ENCODE measurements at places on chromosomes 7 and 10.

DNA sequence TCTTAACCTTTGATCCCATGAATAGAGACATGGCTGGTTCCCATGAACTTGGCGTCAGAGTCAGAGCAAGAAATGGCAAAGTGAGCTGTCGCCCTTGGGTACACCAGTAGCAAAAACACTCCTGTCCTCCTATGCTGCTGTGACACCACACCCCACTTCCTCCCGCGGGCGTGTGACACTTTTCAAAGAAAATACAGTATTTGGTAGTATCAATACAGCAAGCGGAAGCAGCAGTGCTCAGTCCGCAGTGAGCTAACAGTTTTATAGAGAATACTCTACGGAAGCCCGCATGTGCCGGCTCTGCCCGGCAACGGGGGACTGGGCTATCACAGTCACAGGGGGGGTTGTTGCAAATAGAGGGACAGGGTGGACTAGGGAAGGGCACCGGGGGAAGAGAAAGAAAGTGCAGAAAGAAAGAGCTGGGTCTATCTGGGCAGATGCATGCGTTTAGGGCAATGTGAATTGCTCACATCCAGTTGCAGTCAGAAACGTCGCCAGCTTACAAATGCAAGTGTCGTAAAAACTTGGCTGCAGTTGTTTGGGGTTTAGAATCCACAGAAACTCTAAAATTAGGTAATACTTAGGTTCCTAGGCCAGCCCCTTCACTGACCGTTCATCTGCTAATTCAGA is 49.8 kb downstream of the PRKCQ start:
- no peak for DNase-seq
- no peak overlapping the region for H3K27ac ChIP-seq
- no peak overlapping the region for H3K4me3 ChIP-seq
- H3K36me3 ChIP-seq, result no peaks in the 10 kb centered on the region
- H3K27me3 ChIP-seq, result peaks cover 12% of the 10 kb centered on the region

GRCh38 chr10:79982861-79983260 is 34.0 kb upstream of the SFTPD start:
- DNase-seq, result no peak
- H3K27me3 ChIP-seq, result peaks cover 55% of the 10 kb centered on the region
- no peak overlapping the region for H3K27ac ChIP-seq
- peaks cover 11% of the 10 kb centered on the region for H3K4me1 ChIP-seq
- H3K36me3 ChIP-seq, result no peaks in the 10 kb centered on the region

DNA sequence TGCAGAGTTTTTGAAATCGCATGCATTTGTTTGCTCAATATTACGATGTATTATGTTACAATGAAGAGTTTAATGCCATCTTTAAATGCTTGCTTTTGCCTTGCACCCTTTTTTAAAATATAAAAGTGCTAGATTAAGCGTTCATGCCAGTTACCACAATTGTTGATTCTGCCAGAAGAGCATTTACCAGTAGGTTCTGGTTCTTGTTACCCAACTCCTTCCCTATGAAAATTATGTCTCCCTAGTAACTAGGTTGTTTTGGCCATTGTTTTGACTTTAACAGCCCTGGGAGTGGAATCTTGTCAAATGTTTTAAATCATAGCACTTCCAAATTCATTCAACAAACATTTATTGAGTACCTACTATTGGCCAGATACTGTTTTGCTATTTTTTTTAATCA is 32.8 kb upstream of the CDK14 start:
- H3K4me1 ChIP-seq, result peaks cover 7% of the 10 kb centered on the region
- no peak for DNase-seq
- no peak overlapping the region for H3K27ac ChIP-seq

GRCh38 chr7:158904599-158904998 is 48.2 kb downstream of the DYNC2I1 start:
- no peak overlapping the region for H3K27ac ChIP-seq
- H3K27me3 ChIP-seq, result no peaks in the 10 kb centered on the region
- no peak overlapping the region for H3K4me3 ChIP-seq
- DNase-seq, result no peak

DNA sequence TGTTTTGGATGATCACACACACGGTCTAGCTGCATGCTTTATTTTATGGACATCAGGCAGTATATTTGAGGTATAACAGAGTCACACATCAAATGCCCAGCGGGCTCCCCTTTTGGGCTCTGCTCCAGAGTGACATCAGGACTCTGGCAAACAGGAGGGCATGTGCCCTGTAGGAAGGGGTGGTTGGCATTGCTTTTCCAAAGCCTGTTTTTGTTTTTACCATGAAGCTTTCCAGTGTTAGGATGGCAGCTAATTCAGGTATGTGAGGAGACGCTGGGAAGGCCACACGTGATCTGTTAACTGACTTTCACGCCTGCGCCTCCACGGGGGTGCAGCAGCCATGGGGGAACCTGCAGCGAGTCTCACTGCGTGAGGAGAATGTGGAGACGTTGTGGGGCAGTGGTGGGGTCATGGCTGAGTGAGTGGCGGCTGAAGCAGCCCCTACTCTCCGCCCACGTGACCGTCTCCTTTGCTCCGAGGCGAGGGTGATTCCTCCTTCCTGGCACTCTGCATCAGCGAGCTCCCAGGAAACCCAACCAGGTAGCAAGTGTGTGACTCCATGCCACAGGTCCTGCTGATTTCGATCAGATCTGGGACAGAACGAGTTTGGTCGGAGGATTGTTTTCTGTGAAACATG is 117.7 kb downstream of the ANKRD61 start:
- H3K27me3 ChIP-seq, result no peaks in the 10 kb centered on the region
- H3K4me3 ChIP-seq, result no peak overlapping the region
- no peak overlapping the region for H3K27ac ChIP-seq
- no peaks in the 10 kb centered on the region for H3K4me1 ChIP-seq
- no peak for DNase-seq

DNA sequence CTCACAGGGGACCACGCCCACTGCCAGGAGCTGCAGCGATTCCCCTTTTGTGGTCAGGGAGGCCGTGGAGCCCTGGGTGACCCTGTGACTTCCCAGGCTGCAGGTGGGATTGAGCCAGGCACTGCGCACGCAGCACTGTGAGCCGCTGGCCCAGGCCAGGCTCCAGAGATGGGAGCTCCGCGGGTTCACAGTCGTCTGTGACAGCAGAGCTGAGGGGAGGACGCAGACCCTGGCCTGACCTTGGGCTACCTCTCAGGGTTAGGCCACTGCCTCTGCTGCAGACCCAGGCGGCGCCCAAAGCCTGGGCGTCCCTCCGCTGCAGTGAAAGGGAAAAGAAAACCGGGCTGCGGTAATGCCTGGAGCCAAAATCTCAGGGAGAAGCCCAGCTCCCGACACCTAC is 107.5 kb upstream of the GPR26 start:
- H3K36me3 ChIP-seq, result no peaks in the 10 kb centered on the region
- DNase-seq, result no peak
- peaks cover 2% of the 10 kb centered on the region for H3K4me1 ChIP-seq
- H3K27me3 ChIP-seq, result peaks cover 9% of the 10 kb centered on the region
- no peak overlapping the region for H3K27ac ChIP-seq
- H3K4me3 ChIP-seq, result no peak overlapping the region

- H3K27me3 ChIP-seq, result no peaks in the 10 kb centered on the region
- no peak for DNase-seq
- H3K27ac ChIP-seq, result no peak overlapping the region
These were observed 47.5 kb upstream of the DMBT1 start for GRCh38 chr10:122513053-122513452.

GRCh38 chr7:79434098-79434497 is 19.4 kb downstream of the MAGI2 start:
- no peak overlapping the region for H3K4me3 ChIP-seq
- DNase-seq, result no peak
- H3K27me3 ChIP-seq, result no peaks in the 10 kb centered on the region

DNA sequence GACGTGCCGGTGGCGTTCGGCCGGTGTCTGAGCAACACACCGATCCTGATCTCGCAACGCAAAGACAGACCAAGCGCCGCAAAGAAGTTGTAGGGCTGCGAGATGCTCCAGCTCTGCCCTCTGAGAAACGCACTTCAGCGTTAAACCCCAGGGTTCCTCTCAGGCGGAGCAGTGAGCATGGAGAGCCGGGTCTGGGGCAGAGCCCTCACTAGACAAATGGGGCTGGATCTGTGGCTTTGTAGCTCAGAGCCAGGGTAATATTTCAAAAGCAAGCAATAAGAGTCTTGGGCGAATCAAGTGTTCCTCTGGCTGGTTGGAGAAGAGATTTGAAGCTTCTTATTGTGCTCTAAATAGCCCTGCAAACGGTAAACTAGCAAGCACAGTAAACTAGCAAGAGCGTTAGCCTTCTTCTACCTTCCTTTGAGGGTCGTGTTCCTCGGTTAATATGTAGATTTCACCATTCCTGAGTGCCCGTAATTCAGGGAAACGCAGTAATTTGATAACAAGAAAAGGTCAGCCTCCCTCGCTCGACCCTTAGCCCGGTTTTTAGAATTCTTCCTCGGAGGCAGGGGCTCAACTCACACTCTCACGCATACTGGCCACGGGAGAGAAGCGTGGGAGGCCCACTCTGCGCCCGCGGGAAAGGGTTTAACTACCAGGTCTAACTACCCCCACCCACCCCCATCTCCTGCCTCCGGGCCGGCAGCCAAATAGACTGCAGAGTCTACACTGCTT is 6.7 kb downstream of the SKAP2 start:
- peaks cover 52% of the 10 kb centered on the region for H3K4me1 ChIP-seq
- no peaks in the 10 kb centered on the region for H3K27me3 ChIP-seq
- peak overlapping the region; percentile 72 for H3K27ac ChIP-seq
- peak; percentile 29 for DNase-seq

DNA sequence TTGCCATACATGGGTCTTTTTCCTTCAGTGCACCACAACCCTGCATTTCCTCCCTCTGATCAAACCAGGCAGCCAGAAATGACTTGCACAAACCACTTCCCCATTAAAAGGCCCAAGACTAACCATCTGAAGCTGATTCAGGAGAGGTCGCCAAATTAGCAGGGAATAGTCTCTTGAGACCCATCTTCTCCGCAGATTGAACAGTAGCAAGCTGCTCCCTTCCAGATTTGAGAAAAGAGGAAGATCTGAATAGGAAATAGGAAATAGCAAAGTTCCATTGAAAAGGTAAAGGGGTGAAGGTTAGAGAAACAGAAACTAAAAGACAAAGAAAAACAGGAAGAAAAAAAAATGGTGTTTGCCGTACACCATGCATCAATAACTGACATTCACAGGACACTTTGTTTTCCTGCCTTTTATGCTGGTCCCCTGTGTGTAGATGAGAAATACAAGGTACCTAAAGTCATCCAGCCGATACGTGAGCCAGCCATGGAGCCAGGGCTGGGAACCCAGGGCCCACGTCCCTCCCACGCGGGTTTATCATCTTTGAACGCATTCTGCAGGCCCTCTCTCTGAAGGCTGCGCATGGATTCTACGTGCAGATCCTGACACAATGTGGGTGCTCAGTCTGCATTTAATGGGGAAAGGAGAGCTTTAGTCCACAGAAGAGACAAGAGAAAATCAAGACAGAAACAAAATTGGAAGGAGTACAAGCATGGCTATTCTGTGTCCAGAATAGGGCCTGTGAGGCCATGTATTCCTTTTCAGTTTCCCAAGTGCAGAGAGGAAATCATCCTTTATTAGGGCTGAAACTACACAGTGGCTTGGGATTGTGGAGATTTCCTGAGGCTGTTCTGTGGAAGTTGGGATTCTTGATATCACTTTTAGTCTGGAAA is 268.4 kb upstream of the NPVF start:
- H3K27me3 ChIP-seq, result peaks cover 3% of the 10 kb centered on the region
- no peaks in the 10 kb centered on the region for H3K36me3 ChIP-seq
- H3K27ac ChIP-seq, result peak overlapping the region; percentile 89
- H3K4me1 ChIP-seq, result peaks cover 23% of the 10 kb centered on the region
- DNase-seq, result no peak
- H3K4me3 ChIP-seq, result peak overlapping the region; percentile 86

- no peak for DNase-seq
- no peak overlapping the region for H3K27ac ChIP-seq
These were observed 319.0 kb downstream of the GFRA1 start for GRCh38 chr10:115953968-115954367.

- H3K4me3 ChIP-seq, result no peak overlapping the region
- no peaks in the 10 kb centered on the region for H3K36me3 ChIP-seq
- no peak for DNase-seq
- H3K27me3 ChIP-seq, result peaks cover 10% of the 10 kb centered on the region
- H3K4me1 ChIP-seq, result no peaks in the 10 kb centered on the region
- H3K27ac ChIP-seq, result no peak overlapping the region
These were observed 33.1 kb upstream of the ELMO1 start for GRCh38 chr7:37481722-37482288.

GRCh38 chr10:69503896-69504265 is 52.6 kb downstream of the TSPAN15 start:
- H3K36me3 ChIP-seq, result no peaks in the 10 kb centered on the region
- H3K27ac ChIP-seq, result no peak overlapping the region
- H3K4me1 ChIP-seq, result peaks cover 5% of the 10 kb centered on the region
- no peak overlapping the region for H3K4me3 ChIP-seq
- no peak for DNase-seq

GRCh38 chr10:117175215-117175900 is 21.9 kb upstream of the KCNK18 start:
- peaks cover 18% of the 10 kb centered on the region for H3K4me1 ChIP-seq
- DNase-seq, result peak; percentile 25
- peak overlapping the region; percentile 85 for H3K4me3 ChIP-seq
- no peak overlapping the region for H3K27ac ChIP-seq

- H3K36me3 ChIP-seq, result no peaks in the 10 kb centered on the region
- no peak overlapping the region for H3K4me3 ChIP-seq
- H3K27me3 ChIP-seq, result peaks cover 15% of the 10 kb centered on the region
- H3K27ac ChIP-seq, result no peak overlapping the region
- DNase-seq, result no peak
These were observed 183.0 kb downstream of the HECW1 start for GRCh38 chr7:43295429-43295828.

- no peak overlapping the region for H3K4me3 ChIP-seq
- H3K27me3 ChIP-seq, result no peaks in the 10 kb centered on the region
- DNase-seq, result no peak
- H3K4me1 ChIP-seq, result peaks cover 38% of the 10 kb centered on the region
These were observed 26.0 kb downstream of the KLHDC10 start for GRCh38 chr7:130096243-130096827.

GRCh38 chr10:100748231-100749058 is 3.1 kb downstream of the PAX2 start:
- peaks cover 43% of the 10 kb centered on the region for H3K4me1 ChIP-seq
- no peaks in the 10 kb centered on the region for H3K36me3 ChIP-seq
- H3K4me3 ChIP-seq, result no peak overlapping the region
- H3K27me3 ChIP-seq, result peaks cover 66% of the 10 kb centered on the region
- DNase-seq, result no peak
- no peak overlapping the region for H3K27ac ChIP-seq

GRCh38 chr7:2930310-2931033 is 86.4 kb upstream of the GNA12 start:
- H3K27ac ChIP-seq, result no peak overlapping the region
- H3K4me3 ChIP-seq, result no peak overlapping the region
- no peak for DNase-seq

DNA sequence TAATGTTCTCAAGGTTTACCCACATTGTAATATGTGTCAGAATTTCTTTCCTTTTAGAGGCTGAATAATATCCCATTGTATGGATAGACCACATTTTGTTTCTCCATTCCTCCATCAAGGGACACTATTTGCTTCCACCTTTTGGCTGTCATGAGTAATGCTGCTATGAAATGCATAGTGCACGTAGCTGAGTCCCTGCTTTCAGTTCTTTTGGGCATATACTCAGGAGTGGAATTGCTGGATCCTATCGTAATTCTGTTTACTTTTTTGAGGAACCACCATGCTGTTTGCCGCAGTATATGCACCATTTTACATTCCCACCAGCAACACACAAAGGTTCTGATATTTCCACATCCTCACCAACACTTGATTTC is 60.0 kb downstream of the PRF1 start:
- no peak overlapping the region for H3K27ac ChIP-seq
- H3K4me1 ChIP-seq, result no peaks in the 10 kb centered on the region
- no peaks in the 10 kb centered on the region for H3K27me3 ChIP-seq
- H3K36me3 ChIP-seq, result peaks cover 4% of the 10 kb centered on the region
- DNase-seq, result no peak
- H3K4me3 ChIP-seq, result no peak overlapping the region

All from activated B cell treated with CpG ODN at 0.5 μM for 24 hours (primary cell).